ENCODE measurements at places on chromosomes 1 and 21. TPM values are rescaled to one million over a fixed set of nuclear protein-coding genes. Genes with fewer than 3 reads are reported as not detected.
A peak's percentile ranks its signal among the peaks of the same experiment; 100 is the strongest.

The TRIM67 gene
- total RNA-seq, result 3.9 TPM

GRCh38 chr1:63773815-63774616, at the start of gene ROR1:
Gene ROR1, plus strand, starts transcription at chr1:63774017.
- peak; percentile 95 for DNase-seq

GRCh38 chr1:179155615-179156014, 73.7 kb downstream of the TOR3A start:
- no peak for DNase-seq

- DNase-seq, result peak; percentile 56
These were observed at the start of gene MAP3K21 for GRCh38 chr1:233327651-233328141. Gene MAP3K21, plus strand, starts transcription at chr1:233327724. Its CDS starts 305 bp downstream, at chr1:233328029.
